ENCODE measurements at places on chromosomes 7 and 10. TPM values are rescaled to one million over a fixed set of nuclear protein-coding genes. Genes with fewer than 3 reads are reported as not detected.

DNA sequence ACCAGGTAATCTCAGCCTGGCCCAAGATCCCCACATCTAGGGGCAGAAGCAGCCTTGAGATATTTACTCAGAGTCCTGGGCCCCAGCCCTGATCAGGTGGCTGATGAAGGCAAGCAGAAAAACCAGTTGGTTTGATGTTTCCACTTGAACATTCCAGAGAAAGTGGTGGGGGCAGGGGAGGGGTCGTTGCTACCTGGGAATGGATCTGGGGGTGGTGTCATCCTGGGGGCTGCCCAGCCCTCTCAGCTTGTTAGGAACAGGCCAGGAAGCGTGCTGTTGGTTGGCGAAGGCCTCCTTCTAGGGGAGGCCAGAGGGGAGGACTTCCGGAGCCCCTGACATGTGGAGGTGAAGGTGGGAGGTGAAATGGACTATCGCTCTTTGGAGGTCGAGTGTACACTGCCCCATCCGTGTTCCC lies 3.7 kb upstream of the ABHD11 start:
- peak; percentile 61 for DNase-seq

Gene SUPV3L1
- total RNA-seq, result 33.5 TPM

Gene FBXO24
- total RNA-seq, result 0.29 TPM

Gene GRM3
- not detected for total RNA-seq

Gene SPAG6
- total RNA-seq, result 2.6 TPM

Gene GDF10
- 1.5 TPM for total RNA-seq

Gene ZNF789
- total RNA-seq, result 20.6 TPM

Gene THSD7A
- 21.6 TPM for total RNA-seq

Gene ASL
- total RNA-seq, result 50.4 TPM

DNA sequence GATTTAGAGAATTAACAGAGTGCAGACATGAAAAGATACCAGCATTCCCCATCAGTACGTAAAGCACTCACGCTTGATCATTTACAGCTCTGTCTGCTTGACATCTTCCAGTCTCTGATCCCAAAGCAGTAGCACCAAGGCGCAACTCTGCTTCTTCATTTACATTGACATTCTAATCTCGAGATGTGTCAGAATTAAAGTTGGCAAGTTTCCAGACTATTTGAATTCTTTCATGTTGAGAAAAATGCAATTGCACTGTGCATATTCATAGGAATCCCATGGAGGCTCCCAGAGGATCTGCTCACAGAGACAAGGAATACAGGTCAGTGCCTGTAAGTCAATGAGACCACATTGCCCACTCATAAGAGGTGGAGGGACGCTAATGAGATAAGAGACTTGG lies 183.9 kb downstream of the LRRN3 start:
- no peak for DNase-seq

Gene MAGI2
- 25.3 TPM for total RNA-seq

- DNase-seq, result no peak
These were observed 4.6 kb downstream of the NKX2-3 start for GRCh38 chr10:99537086-99537988.

- no peak for DNase-seq
These were observed 108.7 kb downstream of the TCF7L2 start for GRCh38 chr10:113058523-113059370.

- DNase-seq, result no peak
These were observed 882 bp upstream of the LRRC61 start for GRCh38 chr7:150322114-150322832.

DNA sequence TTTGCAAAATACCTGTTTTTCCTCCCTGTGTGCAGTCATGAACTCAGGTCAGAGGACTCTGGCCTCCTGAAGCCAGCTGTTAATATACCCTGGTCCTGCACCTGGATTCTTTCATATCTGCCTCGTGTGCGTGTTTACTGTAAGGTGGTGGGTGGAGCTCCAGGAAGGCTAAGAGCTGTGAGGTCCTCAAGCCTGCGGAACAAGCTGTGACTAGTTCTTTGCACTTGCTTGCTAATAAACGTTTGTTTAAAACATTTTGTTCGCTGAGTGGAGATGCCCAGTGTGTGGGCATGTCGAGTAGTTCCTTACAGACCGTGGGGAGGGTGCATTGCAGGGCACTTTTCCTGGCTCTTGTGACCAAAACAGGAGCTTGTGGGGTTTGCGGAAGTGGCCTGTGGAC lies 139.0 kb downstream of the DOCK1 start:
- DNase-seq, result peak; percentile 66

Gene LRMDA
- 23.1 TPM for total RNA-seq

Gene NKX2-3
- total RNA-seq, result not detected
